Ovary (tissue), 10 donors: ENCODE measurements at places on chromosomes 1 and 21. TPM values are rescaled to one million over a fixed set of nuclear protein-coding genes. Genes with fewer than 3 reads are reported as not detected.

DNA sequence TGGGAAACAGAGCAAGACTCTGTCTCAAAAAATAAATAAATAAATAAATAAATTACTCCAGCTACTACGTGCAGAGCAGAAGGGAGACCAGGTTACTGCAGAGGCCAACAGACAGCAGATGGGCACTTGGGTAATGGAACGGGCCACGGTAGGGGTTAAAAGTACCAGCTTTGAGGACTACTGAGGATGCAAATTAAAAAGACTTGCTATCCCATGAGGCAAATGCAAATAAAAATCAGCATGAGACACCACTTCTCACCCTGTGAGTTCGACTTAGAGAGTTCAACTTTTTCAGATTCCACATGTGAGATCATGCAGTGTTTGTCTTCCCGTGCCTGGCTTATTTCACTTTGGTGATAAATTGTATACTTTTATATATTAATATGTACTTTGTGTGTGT is 6.6 kb downstream of the SLC2A5 start:
- H3K27me3 ChIP-seq: no peaks in the 10 kb centered on the region
- DNase-seq: no peak
- H3K36me3 ChIP-seq: no peaks in the 10 kb centered on the region
- H3K4me3 ChIP-seq: no peak overlapping the region
- peaks cover 27% of the 10 kb centered on the region for H3K4me1 ChIP-seq

- H3K27ac ChIP-seq: no peak overlapping the region
- H3K27me3 ChIP-seq: no peaks in the 10 kb centered on the region
- no peaks in the 10 kb centered on the region for H3K36me3 ChIP-seq
- peaks cover 1% of the 10 kb centered on the region for H3K4me1 ChIP-seq
- no peak overlapping the region for H3K4me3 ChIP-seq
- no peak for DNase-seq
Measured at GRCh38 chr1:173424782-173425407, 52.2 kb upstream of the PRDX6 start.

GRCh38 chr1:23376890-23377811 is 7.5 kb upstream of the ZNF436 start:
- H3K4me3 ChIP-seq: no peak overlapping the region
- H3K27me3 ChIP-seq: no peaks in the 10 kb centered on the region
- H3K27ac ChIP-seq: peak overlapping the region; percentile 47
- peak; percentile 78 for DNase-seq
- H3K36me3 ChIP-seq: no peaks in the 10 kb centered on the region
- peaks cover 5% of the 10 kb centered on the region for H3K4me1 ChIP-seq

DNA sequence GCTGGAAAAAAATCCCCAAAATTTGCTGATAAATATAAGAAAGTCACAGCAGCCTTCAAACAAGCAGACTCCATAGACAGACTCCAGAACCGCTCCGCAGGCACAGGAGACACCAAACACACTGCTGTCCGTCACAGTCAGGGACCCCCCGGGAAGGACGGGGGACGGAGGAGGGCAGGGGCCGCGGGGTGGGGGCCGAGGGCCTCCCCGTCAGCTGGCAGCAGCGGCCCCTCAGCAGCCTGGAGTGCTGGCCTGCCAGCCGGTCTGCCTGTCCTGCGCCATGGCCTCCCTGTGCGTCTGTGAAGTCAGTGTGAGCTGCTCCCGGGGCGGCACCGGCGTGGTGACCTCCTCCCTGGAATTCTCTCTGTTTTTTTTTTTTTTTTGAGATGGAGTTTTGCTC is 10.1 kb upstream of the C1orf159 start:
- no peaks in the 10 kb centered on the region for H3K27me3 ChIP-seq
- DNase-seq: no peak
- H3K27ac ChIP-seq: no peak overlapping the region
- H3K4me1 ChIP-seq: no peaks in the 10 kb centered on the region
- no peaks in the 10 kb centered on the region for H3K36me3 ChIP-seq

- no peak for DNase-seq
- no peaks in the 10 kb centered on the region for H3K4me1 ChIP-seq
- H3K27me3 ChIP-seq: no peaks in the 10 kb centered on the region
- no peak overlapping the region for H3K27ac ChIP-seq
- no peaks in the 10 kb centered on the region for H3K36me3 ChIP-seq
Measured at GRCh38 chr1:80457409-80457808, 1343.3 kb upstream of the ADGRL2 start.

Gene CLCNKA
- 0.08 TPM for polyA plus RNA-seq

DNA sequence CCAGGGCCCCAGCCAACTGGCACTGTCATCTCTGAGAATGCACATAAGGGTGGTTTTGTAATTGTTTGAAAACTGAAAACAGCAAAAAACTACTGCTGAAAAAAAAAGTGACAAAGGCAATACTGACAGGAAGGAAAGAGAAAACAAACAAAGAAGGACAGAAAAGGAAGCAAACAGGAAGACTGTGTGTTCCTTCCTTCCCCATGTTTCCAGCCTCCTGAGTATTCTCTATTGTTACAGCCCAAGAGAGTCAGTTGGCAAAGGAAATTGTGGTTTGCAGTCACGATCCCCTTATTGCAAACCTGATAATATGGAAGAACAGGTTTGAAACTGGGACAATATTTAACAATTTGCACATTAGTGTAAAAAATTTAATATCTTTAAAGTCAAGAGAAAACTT is 1177.6 kb downstream of the PLA2G4A start:
- H3K27ac ChIP-seq: no peak overlapping the region
- no peak overlapping the region for H3K4me3 ChIP-seq
- no peaks in the 10 kb centered on the region for H3K36me3 ChIP-seq
- no peaks in the 10 kb centered on the region for H3K27me3 ChIP-seq

Gene TPTE
- polyA plus RNA-seq: 0.16 TPM

Gene PPM1J
- polyA plus RNA-seq: 1.3 TPM

DNA sequence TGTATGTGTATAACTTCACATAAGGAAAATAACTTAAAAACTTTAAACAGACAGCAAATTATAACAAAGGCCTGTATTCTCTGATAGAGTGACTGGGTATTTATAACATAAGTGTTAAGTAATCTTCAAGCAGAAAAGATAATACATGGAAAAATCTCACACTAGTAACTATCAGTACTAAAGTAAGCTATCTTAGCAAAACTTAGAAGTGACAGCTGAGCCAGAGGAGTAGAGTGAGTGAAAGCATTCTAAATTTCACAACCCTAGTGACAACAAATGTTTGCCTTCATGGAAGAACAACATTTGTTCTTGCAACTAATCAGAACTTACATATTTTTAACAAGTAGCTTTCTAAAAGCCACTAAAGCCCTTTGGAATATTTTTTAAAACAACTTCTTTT is 74.5 kb upstream of the B3GALT2 start:
- H3K36me3 ChIP-seq: no peaks in the 10 kb centered on the region
- no peaks in the 10 kb centered on the region for H3K27me3 ChIP-seq
- no peaks in the 10 kb centered on the region for H3K4me1 ChIP-seq
- no peak overlapping the region for H3K4me3 ChIP-seq
- DNase-seq: no peak

GRCh38 chr1:27885621-27886352 is 13.4 kb downstream of the THEMIS2 start:
- H3K4me1 ChIP-seq: no peaks in the 10 kb centered on the region
- H3K4me3 ChIP-seq: no peak overlapping the region
- H3K27ac ChIP-seq: no peak overlapping the region
- DNase-seq: no peak
- H3K36me3 ChIP-seq: no peaks in the 10 kb centered on the region
- no peaks in the 10 kb centered on the region for H3K27me3 ChIP-seq

Gene PROK1
- polyA plus RNA-seq: 276 TPM

Gene SPRR3
- polyA plus RNA-seq: not detected

Gene SRSF11
- polyA plus RNA-seq: 150 TPM

DNA sequence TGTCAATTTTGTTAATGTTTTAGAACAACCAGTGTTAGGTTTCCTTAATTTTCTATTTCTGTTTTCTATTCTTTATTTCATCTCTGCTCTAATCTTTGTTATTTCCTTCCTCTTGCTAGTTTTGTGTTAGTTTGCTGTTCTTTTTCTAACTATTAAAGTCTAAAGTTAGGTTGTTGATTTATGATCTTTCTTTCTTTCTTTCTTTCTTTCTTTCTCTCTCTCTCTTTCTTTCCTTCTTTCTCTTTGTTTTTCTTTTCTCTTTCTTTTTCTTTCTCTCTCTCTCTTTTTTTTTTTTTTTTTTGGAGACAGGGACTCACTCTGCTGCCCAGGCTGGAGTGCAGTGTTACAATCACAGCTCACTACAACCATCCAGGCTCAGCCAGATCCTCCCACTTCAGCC is 17.4 kb upstream of the KLF18 start:
- no peaks in the 10 kb centered on the region for H3K4me1 ChIP-seq
- DNase-seq: no peak
- no peak overlapping the region for H3K27ac ChIP-seq
- H3K4me3 ChIP-seq: no peak overlapping the region
- H3K27me3 ChIP-seq: no peaks in the 10 kb centered on the region

Gene C1orf94
- not detected for polyA plus RNA-seq

- no peak for DNase-seq
- no peak overlapping the region for H3K4me3 ChIP-seq
- no peaks in the 10 kb centered on the region for H3K36me3 ChIP-seq
- no peak overlapping the region for H3K27ac ChIP-seq
- no peaks in the 10 kb centered on the region for H3K27me3 ChIP-seq
Measured at GRCh38 chr1:209113521-209113920, 470.0 kb upstream of the CAMK1G start.

- no peak overlapping the region for H3K4me3 ChIP-seq
- no peaks in the 10 kb centered on the region for H3K27me3 ChIP-seq
- H3K36me3 ChIP-seq: no peaks in the 10 kb centered on the region
Measured at GRCh38 chr1:46480959-46481646, 8.5 kb upstream of the DMBX1 start.
